ENCODE measurements at places on chromosomes 5 and 9.

GRCh38 chr5:144598451-144599068 is 427.9 kb downstream of the KCTD16 start:
- DNase-seq, result no peak

GRCh38 chr9:120668399-120668798 is 45.9 kb downstream of the MEGF9 start:
- DNase-seq, result no peak

GRCh38 chr9:6681957-6682501 is 36.5 kb upstream of the GLDC start:
- no peak for DNase-seq

GRCh38 chr5:12522116-12522515 is 617.9 kb upstream of the CTNND2 start:
- no peak for DNase-seq

- no peak for DNase-seq
These were observed 4.3 kb downstream of the PCDH1 start for GRCh38 chr5:141873933-141874261.

DNA sequence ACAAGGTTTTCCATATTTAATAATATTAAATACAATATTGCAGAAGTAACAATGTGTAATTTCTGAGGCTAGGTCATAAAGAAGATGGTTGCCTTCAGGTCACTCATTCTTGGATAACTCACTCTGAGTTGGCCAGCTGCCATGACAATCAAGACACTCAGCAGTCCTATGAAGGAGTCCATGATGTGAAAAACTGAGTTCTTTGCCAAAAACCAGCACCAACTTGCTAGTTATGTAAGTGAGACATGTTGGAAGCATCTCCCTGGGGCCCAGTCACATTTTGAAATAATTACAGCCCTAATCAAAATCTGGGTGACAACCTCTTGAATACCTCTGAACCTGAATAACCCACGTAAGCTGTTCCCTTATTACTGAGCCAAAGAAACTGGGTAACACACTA is 453.2 kb downstream of the CDH18 start:
- DNase-seq, result no peak

DNA sequence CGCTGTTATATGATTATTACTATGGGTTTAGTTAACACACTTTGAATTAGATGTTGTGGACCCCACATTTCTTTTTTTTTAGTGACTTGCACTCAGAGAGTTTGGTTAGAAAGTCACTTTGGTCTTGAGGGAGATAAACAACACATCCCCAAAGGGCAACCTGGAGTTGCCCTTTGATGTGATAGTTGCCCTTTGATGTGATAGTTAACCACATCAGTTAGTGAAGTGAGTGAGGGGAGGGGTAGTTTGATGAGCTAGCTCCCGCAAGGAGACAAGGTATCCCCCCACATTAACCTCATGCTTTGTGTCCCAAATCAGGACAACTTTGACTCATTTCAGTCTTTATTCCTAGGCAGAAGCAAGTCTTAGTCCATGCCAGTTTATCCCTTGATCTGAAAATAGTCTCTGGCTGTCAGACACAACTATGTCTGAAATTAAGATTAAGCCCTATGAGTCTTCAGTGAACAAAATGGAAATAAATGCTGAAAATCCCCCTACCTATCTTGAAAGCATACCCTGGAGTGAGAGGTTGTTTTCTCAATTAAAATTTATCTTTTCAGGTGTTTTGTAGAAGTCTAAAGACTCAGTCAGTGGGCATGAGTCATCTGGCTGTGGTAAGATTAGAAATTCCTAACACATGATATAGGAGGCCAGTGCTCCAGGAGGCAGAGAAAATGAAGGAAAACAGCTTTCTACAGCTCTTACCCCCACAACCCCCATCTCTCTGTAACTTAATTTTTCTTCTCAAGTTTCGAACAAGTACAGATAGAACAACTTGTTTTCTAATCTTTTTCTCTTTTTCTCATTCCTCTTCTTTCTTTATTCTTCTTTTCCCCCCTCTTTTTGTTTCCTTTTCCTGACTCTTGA is 208.9 kb upstream of the DMRTA1 start:
- no peak for DNase-seq

- DNase-seq, result no peak
These were observed 45.4 kb downstream of the RAB14 start for GRCh38 chr9:121156263-121156731.

DNA sequence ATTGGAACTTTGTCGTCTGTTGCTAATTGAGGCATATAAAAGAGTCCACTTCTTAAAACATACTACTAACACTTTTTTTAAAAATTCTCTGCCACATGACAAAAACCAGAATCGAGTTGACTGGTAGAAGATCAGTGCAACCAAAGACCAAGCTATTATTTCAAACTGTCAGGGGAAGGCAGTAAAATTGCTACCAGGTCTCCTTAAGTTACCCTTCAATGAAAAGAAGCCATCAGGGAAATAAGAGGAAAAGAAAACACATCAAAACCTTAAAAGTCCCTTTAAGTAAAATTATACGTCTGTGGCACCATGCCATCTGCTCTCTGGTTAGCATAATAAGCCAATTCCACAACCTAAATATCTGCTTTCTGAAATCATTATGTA is 9.6 kb downstream of the ZNF608 start:
- DNase-seq, result no peak

DNA sequence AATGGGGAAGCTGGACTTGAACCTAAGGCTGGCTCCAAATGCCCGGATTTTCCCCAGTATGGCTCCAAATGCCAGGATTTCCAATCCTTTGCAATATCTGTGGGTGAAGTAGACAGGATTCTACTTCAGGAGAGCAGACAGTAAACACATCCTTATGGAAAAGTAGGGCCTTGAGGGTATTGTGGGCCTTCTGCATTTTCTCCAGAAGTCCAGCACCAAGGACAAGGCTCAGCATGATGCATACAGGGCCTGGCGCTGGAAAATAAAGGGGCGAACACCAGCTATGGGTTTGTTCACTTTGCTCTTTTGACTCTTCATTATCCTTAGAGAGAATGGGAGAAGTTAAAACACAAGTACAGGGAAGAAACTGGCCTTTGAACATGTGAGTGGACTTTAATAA is 347.5 kb downstream of the SEMA5A start:
- no peak for DNase-seq

- DNase-seq, result no peak
These were observed 288.3 kb upstream of the MPDZ start for GRCh38 chr9:13567833-13568232.

DNA sequence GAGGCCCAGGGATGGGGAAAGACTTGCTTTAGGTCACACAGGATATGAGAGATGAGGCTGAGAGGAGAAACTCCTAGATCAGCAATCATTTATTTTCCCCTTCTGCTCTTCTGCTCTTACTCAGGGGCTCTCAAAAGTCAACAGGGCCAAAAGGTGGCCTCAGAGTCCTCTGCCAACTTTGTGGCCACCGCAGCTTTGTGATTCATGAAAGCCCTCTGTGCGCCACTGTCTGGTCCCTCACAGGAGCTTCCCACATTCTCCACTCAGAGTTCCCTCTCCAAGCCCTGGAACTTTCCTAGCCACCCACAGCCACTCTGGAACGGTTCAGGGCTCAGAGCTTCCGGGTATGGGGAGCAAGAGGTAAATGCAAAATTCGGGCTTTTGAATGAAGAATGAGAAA is 82.4 kb downstream of the COL27A1 start:
- no peak for DNase-seq

DNA sequence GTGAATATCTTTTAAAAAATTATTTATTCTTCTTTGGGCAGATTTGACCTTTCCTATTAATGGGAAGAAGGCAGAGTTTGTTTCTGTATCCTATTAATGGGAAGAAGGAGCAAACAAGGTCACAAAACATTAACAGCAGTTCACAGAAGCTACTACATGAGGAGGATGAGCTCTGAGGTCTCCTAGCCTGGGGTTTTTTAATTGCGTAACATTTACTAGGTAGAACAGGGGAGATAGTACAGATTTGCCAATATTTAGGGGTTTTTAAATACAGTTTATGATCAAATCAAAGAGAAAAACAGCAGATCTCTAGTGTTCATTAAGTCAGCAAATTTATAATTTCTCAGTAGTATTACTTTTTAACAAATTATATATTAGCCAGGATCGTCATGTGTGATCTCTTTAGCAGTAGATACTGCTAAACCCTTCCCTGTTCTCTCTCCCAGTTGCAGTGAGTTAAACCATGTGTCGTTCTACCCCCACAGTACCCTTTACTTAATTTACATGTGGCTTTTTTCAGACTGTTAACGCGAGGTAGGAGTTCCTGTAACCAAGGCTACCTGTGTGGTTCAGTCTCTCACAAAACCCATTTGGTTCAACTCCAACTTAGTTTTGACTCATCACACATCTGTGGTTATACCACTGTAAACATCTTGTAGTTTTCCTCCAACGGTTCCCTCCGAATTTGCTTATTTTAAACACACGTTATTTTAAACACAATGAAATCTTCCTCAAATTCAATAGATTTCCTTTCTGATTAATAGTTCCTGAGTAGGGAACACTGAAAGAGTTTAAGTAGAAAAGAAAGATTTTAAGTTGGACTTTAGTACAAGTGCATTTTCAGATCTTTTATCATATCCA is 13.3 kb downstream of the SLC25A46 start:
- DNase-seq, result no peak

DNA sequence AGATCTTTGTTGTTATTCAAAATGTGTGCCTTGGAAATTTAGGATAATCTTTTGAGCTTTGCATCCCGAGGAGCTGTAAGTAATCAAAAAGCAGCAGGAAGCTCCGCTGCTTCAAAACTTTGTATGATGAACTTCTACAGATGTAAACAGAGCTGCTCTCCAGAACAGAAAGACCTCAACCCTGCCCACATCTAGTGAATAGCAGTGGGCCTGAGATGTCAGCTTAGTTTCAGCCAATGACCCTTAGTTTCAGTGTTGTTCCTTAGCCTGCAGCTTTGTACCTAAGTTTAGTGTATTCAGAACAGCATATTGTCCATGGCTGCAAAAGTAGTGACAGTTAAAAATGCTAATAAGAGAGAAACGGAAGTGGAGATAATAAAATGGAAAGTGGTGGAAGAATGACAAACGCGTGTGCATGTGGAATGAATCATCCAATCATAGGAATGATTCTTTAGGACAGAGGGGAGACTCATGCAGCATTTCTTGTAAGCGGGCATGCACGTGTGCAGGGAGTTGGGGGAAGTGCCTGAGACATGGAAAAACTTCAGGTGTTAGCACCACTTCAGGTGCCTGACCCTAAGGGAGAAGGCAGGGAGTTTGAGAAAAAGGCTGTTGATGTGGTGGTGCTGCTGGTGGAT is 24.9 kb downstream of the SNX24 start:
- DNase-seq, result no peak

DNA sequence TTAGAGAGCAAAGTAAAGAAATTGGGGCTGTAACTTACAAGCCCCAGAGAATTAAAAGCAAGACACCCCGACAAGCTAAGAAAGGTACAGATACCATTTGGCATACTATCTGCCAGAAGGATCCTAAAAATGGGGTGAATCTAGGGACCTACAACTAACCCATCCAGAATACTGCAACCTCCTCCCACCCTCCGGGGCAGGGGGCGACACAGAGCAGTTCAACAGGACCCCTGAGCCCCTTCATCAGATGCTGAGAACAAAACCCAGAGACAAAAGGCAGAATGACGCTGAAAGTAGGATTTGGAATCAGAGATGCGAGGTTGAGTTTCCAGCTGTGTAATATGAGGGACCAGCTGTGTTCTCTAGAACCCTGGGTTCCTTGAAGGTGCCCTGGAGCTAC is 71.2 kb downstream of the EPB41L4B start:
- no peak for DNase-seq

- DNase-seq, result no peak
These were observed at the start of gene FIBCD1 for GRCh38 chr9:130938652-130939404. FIBCD1 (minus strand) TSS chr9:130939247; CDS start chr9:130938607, 640 bp downstream.

DNA sequence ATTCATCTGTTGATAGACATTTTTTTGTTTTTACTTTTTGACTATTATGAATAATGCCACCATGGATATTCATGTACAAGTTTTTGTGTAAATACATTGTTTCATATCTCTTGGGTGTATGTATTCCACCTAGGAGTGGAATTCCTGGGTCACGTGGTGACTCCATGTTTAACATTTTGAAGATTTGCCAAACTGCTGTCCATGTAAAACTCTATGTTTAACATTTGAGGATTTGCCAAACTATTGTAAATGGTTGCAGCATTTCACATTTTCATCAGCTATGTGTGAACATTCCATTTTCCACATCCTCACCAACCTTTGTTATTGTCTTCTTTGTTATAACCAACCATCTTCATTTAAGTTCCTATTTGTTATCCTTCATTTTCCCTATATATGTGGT is 12.2 kb downstream of the TMEFF1 start:
- no peak for DNase-seq

DNA sequence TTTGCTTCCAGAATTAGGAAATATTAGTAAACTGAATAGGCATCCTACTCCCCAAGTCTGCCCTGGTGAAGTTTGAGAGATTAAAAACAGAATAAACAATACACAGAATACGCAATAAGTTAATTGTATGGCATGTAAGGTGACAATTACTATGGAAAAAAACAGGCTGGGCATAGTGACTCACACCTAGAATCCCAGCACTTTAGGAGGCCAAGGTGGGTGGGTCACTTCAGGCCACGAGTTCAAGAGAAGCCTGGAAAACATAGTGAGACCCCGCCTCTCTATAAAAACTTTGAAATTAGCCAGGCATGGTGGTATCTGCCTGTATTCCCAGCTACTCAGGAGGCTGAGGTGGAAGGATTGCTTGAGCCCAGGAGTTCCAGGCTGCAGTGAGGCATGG is 64.2 kb upstream of the SUSD1 start:
- no peak for DNase-seq

- no peak for DNase-seq
These were observed 4.6 kb downstream of the C1QTNF3 start for GRCh38 chr5:34038390-34038789.

DNA sequence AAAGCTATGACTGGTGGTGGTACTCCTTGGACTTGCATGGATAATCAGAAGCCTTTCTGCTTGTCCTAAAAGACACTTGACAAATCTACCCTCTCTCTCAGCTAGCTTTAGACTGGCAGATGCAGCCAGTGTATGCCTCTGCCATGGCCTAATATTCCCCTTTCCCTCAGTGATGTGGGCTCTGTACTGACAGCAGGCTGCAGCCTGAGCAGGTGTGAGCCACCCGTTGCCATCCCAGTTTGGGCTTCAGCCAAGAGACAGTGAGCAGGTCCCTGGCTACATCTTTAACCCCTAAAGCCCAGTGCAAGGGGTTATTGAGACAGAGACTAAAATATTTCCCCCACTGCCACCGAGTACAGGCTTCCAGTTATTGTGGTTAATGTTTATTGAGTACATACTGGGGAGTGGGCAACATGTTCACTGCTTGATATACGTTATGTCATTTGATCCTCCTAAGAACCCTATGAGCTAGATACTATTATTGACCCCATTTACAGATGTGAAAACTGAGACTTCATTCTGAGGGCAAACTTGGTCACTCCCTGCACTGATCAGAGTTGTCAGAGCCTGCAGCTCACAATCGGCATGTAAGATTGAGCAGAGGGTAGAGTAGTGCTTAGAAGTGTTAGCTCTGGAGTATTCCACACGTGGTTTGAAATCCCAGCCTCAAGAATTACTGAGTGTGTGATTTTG is 254.2 kb downstream of the ARHGAP26 start:
- DNase-seq, result no peak

- DNase-seq, result no peak
These were observed 232.3 kb downstream of the GAS1 start for GRCh38 chr9:86714999-86715398.

- no peak for DNase-seq
These were observed 1850.0 kb upstream of the ACO1 start for GRCh38 chr9:30534455-30534854.
